Retinal pigment epithelial cell (primary cell): ENCODE measurements at places on chromosomes 1 and 21.
A peak's percentile ranks its signal among the peaks of the same experiment; 100 is the strongest.

GRCh38 chr1:75129983-75130789 is 4.0 kb upstream of the LHX8 start:
- DNase-seq, result no peak

DNA sequence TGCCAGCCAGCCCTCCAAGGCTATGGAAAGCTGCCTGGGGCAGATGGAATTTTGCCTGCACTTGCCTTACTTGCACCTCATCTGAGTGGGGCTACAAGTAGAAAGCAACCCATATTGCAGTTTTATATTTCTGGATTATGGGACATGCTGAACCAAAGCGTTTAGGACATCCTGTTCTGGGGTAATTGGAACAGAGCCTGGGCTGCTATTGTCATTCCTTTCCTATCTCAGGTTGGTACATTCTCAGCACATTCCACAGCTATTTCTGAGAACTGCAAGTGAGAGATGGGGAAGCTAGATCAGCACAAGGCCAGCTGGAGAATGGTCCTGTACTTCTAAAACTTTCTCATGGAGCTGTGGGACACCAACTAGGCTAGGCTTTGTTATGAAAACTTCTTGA is 713.8 kb downstream of the KCNT2 start:
- peak; percentile 9 for DNase-seq

- DNase-seq, result no peak
Measured at GRCh38 chr1:45205011-45205909, 1.1 kb downstream of the ZSWIM5 start.

GRCh38 chr1:27099135-27099586 is 55.8 kb downstream of the SLC9A1 start:
- DNase-seq, result no peak

GRCh38 chr1:163168053-163168452 is 34.7 kb downstream of the RGS5 start:
- peak; percentile 90 for DNase-seq

- no peak for DNase-seq
Measured at GRCh38 chr1:97488530-97488929, 432.3 kb downstream of the DPYD start.

DNA sequence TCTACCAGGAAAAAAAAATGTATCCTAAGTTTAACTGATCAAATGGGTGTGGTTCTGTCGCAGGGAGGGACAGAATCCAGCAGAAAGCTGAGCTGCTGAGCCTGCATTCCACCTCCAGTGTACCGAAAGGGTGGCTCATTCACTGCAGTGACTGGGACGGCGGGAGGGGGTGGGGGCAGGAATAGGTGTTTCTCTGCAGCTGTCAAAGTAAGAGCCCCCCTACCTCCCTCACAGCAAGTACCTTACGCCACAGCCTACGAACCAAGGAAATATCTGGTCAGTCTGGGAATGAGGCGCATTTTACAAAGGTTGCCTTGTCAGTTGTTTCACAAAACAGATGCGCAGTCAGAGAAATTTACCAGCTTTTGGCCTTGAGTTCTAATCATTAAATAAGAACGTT is 1.7 kb downstream of the S100B start:
- no peak for DNase-seq

DNA sequence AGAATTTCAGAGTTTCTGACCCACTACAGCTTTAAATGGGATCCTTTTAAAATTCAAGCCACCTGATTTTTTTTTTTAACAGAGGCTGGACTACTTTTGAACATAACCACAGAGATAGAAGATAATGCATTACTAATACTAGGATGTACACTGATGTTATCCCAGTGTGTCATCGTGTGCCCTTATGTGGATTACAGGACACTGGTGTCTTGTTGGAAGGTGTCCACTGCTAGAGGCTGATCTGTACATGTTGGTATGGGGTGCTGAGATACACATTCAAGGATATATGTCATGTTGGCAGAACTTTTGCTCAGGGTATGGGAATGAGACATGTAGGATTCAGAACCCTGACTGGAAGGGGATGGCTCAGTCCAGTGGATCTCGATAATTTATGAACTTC is 56.3 kb downstream of the INAVA start:
- no peak for DNase-seq

DNA sequence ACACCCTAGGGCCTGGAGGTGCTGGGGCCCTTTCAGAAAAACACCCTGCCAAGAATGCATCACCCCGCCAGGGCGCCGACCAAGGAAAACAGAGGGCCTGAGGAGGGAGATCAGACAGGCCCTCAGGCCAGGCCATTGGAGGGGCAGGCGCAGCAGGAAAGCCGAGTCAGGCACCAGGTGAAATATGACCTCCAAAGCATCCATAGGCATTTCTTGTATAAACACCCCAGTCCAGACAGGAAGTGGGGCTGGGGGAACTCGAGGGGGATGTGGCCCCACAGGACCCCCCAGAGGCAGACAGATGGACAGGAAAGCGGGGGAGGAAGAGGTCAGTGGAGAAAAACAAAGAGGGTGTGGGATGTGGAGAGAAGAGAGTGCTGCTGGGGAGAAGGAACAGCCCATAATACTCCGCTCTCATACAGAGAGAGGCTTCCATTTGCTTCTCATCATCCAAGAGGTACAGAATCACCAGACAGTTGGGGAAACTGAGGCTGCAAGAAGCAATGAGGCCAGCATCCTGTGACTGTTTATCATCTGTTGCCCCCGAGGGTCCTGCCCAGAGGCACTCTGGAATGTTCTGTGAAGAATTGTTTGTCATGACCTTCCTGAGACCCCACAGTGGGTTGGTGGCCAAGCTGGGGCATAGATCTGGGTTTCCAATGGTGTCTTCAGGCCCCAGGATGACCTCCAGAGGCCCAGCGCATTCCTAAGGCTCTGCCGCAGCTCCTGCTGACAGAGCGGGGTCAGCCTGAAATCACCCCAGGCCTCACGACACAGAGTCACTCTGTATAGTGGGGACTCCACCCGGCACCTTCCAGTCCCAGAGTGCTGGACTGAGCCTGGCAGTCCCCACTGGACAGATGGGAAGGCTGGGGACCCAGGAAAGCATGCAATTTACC is 18.0 kb downstream of the TRIM62 start:
- DNase-seq, result no peak

DNA sequence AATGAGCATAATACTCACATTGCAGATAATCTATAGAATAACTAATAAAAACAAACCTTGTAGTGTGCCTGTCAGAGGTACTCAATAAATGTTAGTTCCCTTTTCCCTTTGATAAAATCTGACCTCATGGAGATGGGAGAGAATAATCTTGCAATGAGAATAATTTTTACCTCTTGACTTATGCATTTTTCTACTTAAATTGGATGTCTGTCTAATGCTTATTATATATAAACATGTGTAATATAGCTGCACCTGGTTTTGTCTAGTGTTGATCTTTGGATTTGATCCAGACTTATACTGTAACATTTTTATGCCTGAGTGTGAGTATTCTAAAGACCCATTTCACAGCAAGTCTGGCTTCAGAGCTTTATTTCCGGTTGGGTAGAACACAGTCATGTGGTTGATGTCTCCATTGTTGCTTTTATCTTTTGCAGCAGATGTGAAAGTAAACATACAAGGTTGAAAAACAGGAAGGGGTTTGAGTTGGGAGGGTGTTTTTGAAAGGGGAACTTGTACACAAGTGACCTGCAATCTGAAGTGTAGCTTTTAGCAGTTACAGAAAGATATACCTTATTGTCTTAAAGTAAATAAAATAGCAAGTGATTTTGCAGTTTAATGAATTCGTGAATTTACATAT is 12.4 kb downstream of the EPB41 start:
- DNase-seq, result no peak

- no peak for DNase-seq
Measured at GRCh38 chr1:156081917-156082308, 352 bp downstream of the MEX3A start.

- DNase-seq, result no peak
Measured at GRCh38 chr1:232793944-232794343, 11.3 kb upstream of the MAP10 start.

- no peak for DNase-seq
Measured at GRCh38 chr1:12505231-12505630, 112.8 kb downstream of the DHRS3 start.

DNA sequence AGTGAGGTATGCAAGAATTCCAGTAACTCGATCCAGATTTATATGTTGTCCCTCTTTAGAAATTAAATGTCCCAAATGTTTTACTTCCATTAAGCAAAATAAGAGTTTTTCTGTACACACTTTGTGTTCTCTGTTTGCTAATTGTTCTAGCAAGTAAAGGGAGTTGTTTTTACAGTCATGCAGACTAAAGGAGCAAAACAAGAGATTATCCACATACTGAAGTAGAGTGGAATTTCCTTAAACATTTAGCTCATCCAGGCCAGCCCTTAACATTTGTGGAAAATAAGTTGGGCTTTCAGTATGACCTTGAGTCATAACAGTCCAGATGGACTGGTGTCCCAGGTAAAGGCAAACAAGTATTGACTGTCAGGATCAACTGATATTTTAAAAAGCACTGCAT is 44.1 kb upstream of the TINAGL1 start:
- DNase-seq, result peak; percentile 49

DNA sequence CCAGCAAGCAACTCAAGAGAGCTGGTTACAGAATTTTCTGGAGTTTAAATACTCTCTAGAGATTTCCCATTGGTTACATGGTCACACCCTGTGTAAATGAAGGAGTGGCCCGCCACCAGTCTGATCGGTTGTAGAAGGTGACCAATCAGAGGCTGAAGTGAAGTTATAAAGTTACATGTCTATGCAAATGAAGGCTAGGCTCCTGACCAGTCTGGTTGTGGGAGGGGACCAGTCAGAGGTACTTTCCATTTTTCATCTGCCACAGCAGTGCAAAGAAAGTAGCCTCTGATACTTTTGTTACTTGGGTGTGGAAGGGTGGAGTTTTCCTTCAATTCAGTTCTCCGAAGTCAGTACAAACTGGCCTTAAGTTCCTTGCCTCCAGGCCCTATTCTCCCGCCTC is 273.7 kb downstream of the BARHL2 start:
- no peak for DNase-seq

DNA sequence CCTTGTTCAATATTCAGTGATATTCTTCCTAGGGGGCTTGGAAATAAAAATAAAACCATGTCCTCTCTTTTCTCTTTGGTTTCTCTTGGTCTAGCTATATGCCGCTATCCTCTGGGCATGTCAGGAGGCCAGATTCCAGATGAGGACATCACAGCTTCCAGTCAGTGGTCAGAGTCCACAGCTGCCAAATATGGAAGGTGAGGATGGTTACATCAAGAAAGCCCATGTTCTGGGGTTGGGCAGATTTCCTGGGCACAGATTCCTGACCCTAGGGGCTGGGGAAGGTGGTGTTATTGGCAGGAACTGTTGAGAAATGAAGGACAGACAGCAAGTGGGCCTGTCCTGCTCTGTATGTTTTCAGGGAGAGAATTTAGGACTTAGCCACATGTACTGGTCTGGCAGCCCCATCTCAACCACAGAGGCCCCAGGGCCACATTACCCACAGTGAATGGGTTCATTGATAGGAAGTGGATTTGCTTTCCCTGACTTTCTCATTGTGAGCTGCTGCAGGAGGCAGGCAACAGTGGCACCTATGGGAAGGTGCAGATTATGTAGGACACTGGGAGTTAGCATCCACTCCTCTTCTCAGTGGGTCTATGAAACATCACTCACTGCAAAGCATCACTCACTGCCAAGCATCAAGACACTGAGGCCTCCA is 37.4 kb upstream of the HSD17B7 start:
- DNase-seq, result no peak

GRCh38 chr1:145846201-145846612 is 777 bp downstream of the NUDT17 start:
- no peak for DNase-seq

- no peak for DNase-seq
Measured at GRCh38 chr1:67597336-67597735, 87.7 kb upstream of the GADD45A start.

GRCh38 chr1:155873860-155874259 is 14.5 kb downstream of the SYT11 start:
- DNase-seq, result peak; percentile 93

GRCh38 chr1:57479471-57479870 is 55.6 kb upstream of the DAB1 start:
- no peak for DNase-seq

- DNase-seq, result no peak
Measured at GRCh38 chr1:147613506-147613905, 56.8 kb downstream of the ACP6 start.

DNA sequence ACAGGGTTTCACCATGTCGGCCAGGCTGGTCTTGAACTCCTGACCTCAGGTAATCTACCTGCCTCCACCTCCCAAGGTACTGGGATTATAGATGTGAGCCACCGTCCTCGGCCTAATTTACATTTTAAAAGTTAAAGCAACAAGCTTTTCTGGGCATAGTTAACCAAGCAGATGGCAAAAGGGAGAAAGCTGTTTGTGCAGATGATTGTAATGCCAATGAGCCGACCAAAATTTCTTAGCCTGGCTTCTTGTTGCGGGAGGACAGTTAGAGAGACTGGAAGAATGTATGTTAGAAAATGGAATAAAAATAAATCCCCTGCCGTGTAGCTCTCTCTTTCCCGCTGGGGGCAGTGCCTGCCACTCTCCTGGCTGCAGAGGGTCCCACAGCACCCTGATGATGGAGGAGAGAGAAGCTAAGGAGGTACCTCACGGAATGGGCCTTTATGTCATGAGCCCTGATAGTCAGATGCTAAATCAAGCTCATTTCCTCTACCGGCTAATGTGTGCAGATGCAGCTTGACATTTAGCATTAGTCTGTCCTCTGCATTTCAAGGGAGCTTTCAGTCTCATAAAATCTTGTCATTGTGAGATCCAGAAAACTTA is 87.2 kb downstream of the HHAT start:
- no peak for DNase-seq

- DNase-seq, result no peak
Measured at GRCh38 chr1:160222546-160222945, 17.4 kb downstream of the PEA15 start.

DNA sequence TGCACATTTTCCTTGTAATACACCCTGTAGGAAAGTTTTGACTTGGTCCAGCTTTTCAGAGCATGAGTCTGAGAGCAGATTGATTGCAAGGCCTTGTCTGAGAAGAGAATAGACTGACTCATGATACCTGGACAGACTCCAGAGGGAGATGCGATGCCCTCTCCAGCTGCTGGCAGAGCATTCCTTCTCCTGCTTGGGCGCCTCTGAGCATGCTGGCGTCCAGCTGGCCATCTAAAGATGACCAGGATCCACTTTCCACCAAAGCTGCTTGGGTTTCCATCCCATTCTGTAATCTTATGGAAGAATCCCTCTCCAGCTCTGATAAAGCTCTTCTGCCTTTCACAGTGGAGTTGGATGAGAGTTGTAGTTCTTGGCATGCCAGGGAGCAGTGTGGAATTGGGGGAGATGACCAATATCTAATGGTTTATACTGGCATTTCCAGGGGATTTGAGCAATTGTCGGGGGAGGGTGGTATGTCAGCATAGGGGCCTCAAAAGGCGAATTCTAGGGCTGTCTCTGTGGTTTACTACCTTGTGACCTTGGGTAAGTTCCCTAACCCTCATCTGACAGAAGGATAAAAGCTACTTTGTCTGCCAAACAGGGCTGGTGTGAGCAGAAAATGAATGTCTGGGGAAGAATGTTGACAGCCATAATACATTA is 19.5 kb downstream of the SZRD1 start:
- no peak for DNase-seq

- no peak for DNase-seq
Measured at GRCh38 chr1:10793129-10793651, 3.3 kb downstream of the CASZ1 start.

- peak; percentile 76 for DNase-seq
Measured at GRCh38 chr1:227308367-227309336, 9.6 kb downstream of the CDC42BPA start.

- DNase-seq, result no peak
Measured at GRCh38 chr1:108077991-108078390, 113.0 kb upstream of the VAV3 start.

GRCh38 chr1:206831650-206832049 is 33.8 kb upstream of the IL20 start:
- no peak for DNase-seq
